Naive thymus-derived CD4-positive, alpha-beta T cell (primary cell): ENCODE measurements at places on chromosomes 7 and 10. TPM values are rescaled to one million over a fixed set of nuclear protein-coding genes. Genes with fewer than 3 reads are reported as not detected.
A peak's percentile ranks its signal among the peaks of the same experiment; 100 is the strongest.

The IRF5 gene
- total RNA-seq: 7.6 and 9.0 TPM in 2 replicates

- no peak overlapping the region for H3K4me3 ChIP-seq
- no peaks in the 10 kb centered on the region for H3K36me3 ChIP-seq
- H3K27ac ChIP-seq: no peak overlapping the region
- no peak for DNase-seq
- H3K4me1 ChIP-seq: no peaks in the 10 kb centered on the region
These were observed 106.9 kb downstream of the FAM107B start for GRCh38 chr10:14667781-14668180.

- no peak for DNase-seq
- no peaks in the 10 kb centered on the region for H3K4me1 ChIP-seq
- H3K27me3 ChIP-seq: no peaks in the 10 kb centered on the region
- H3K27ac ChIP-seq: no peak overlapping the region
These were observed 30.4 kb downstream of the PDLIM1 start for GRCh38 chr10:95260397-95260881.

GRCh38 chr7:39583539-39583938, 17.3 kb downstream of the YAE1 start:
- H3K27me3 ChIP-seq: no peaks in the 10 kb centered on the region
- no peak overlapping the region for H3K27ac ChIP-seq
- no peaks in the 10 kb centered on the region for H3K4me1 ChIP-seq
- no peaks in the 10 kb centered on the region for H3K36me3 ChIP-seq
- no peak overlapping the region for H3K4me3 ChIP-seq

The SFTPA1 gene
- total RNA-seq: not detected

The AGFG2 gene
- 42.4 TPM in 2 replicates for total RNA-seq

The SRRM3 gene
- total RNA-seq: not detected

The SMURF1 gene
- total RNA-seq: 20.4 TPM

GRCh38 chr7:127873715-127874636, 157.3 kb downstream of the LRRC4 start:
- no peak overlapping the region for H3K4me3 ChIP-seq
- no peaks in the 10 kb centered on the region for H3K36me3 ChIP-seq
- H3K27ac ChIP-seq: no peak overlapping the region
- no peaks in the 10 kb centered on the region for H3K4me1 ChIP-seq
- no peaks in the 10 kb centered on the region for H3K27me3 ChIP-seq

DNA sequence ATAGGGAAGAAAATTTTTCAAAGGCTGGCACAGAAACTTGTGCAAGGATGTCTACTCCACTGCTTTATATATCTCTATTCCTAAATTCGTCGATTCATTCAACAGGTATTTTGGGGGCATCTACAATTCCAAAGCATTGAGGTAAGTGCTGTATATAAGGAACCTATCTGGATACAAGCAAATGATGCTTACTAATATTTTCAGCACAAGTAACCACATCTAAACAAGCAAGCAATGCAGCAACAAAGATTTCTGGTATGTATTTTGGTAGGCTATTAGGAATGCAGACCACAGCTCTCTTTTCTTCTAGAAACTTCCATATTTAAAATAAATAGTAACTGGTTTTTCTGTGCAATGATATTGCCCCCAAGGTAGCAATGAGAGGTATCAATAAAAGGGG, 183.9 kb downstream of the SGMS1 start:
- no peak overlapping the region for H3K4me3 ChIP-seq
- no peak overlapping the region for H3K27ac ChIP-seq

DNA sequence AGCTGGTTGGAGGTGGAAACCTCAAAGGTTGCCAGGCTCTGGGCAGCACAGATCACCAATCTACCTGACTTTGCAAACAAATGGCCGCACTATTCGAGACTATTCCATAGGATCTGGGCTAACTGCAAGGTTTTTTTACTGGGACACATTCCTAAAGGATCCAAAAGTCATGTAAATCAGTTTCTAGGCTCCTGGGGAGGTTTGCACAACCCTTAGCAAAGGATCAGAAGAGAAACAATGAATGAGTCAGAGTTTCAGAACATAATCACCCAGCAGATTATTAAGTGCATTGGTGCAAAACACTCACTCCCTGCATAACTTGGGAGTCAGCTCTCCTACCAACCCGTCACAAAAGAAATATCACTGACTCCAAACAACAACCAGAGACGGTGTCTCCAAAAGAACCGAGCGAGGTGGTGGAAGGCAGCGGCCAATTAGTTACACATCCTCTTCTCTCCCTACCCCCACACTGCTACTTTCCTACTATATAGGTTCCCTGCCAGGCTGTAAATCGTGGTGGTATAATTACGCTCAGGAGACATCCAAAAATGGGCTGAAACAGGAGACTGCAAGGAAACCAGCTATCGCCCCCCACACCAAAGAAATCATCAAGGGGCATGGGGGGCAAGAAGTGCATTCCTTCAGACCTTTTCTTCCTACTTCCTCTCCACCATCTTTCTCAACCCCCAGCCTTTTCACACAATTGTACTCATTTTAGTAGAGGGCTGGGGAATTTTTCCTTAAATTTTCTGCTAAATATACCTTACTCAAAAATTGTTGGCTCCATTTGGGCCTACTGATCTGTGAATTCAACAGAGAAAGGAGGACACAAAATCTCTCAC, 3.2 kb downstream of the UBE2H start:
- H3K4me3 ChIP-seq: peak overlapping the region; percentile 80
- no peaks in the 10 kb centered on the region for H3K36me3 ChIP-seq
- H3K27me3 ChIP-seq: no peaks in the 10 kb centered on the region

- no peak overlapping the region for H3K27ac ChIP-seq
- no peak overlapping the region for H3K4me3 ChIP-seq
- no peaks in the 10 kb centered on the region for H3K36me3 ChIP-seq
- H3K4me1 ChIP-seq: no peaks in the 10 kb centered on the region
- DNase-seq: no peak
- no peaks in the 10 kb centered on the region for H3K27me3 ChIP-seq
These were observed 56.2 kb upstream of the SEPHS1 start for GRCh38 chr10:13404305-13404759.

The NANOS1 gene
- total RNA-seq: 0.45 TPM

The MYO3A gene
- total RNA-seq: not detected

DNA sequence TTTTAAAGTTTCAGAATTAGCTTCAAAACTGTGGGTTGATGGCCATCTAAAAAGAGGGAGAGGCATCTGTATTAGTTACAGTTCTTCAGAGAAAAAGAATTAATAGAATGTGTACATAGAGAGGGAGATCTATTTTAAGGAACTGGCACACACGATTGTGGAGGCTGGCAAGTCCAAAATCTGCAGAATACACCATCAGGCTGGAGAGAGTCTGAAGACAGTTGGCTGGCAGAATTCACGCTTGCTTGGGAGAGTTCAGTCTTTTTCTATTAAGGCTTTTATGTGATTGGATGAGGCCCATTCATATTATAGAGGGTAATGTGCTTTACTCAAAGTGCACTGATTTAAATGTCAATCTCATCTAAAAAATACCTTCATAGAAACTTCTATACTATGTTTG, 135.1 kb upstream of the SORCS1 start:
- no peaks in the 10 kb centered on the region for H3K4me1 ChIP-seq
- DNase-seq: no peak

- no peaks in the 10 kb centered on the region for H3K4me1 ChIP-seq
- H3K36me3 ChIP-seq: no peaks in the 10 kb centered on the region
- no peak overlapping the region for H3K27ac ChIP-seq
- H3K4me3 ChIP-seq: no peak overlapping the region
These were observed 54.8 kb downstream of the MCU start for GRCh38 chr10:72746426-72747363.

- H3K4me1 ChIP-seq: no peaks in the 10 kb centered on the region
- H3K4me3 ChIP-seq: no peak overlapping the region
- no peak overlapping the region for H3K27ac ChIP-seq
- H3K36me3 ChIP-seq: no peaks in the 10 kb centered on the region
- H3K27me3 ChIP-seq: no peaks in the 10 kb centered on the region
- DNase-seq: no peak
These were observed 9.3 kb downstream of the DIP2C start for GRCh38 chr10:680146-680545.

GRCh38 chr10:11299125-11299524, 281.5 kb downstream of the CELF2 start:
- peaks cover 95% of the 10 kb centered on the region for H3K36me3 ChIP-seq
- no peak overlapping the region for H3K27ac ChIP-seq

- no peaks in the 10 kb centered on the region for H3K27me3 ChIP-seq
- no peak for DNase-seq
- H3K36me3 ChIP-seq: no peaks in the 10 kb centered on the region
- H3K4me1 ChIP-seq: no peaks in the 10 kb centered on the region
- H3K27ac ChIP-seq: no peak overlapping the region
- H3K4me3 ChIP-seq: no peak overlapping the region
These were observed 290.3 kb downstream of the CDK14 start for GRCh38 chr7:90886416-90886815.

DNA sequence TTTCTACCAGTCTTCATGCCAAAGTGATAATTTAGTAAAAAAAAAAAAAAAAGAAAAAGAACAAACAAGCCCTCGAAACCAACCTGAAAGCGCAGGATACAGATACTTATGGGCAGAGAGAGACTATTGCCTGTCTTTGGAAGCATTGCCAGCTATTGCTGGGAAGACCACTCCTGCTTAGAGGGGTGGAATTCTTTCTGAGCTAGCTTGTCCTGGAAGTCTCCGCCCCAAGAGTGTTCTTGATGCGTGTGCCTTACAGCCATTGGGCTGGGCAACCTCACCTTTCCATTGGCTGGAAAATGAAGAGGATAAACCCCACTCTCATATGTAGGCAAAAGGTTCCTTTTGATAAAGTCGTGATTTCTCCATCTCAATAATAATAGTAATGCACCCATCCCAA, 19.9 kb upstream of the INSYN2A start:
- no peak overlapping the region for H3K27ac ChIP-seq
- H3K4me1 ChIP-seq: no peaks in the 10 kb centered on the region
- H3K4me3 ChIP-seq: no peak overlapping the region
- no peaks in the 10 kb centered on the region for H3K36me3 ChIP-seq
- DNase-seq: no peak

DNA sequence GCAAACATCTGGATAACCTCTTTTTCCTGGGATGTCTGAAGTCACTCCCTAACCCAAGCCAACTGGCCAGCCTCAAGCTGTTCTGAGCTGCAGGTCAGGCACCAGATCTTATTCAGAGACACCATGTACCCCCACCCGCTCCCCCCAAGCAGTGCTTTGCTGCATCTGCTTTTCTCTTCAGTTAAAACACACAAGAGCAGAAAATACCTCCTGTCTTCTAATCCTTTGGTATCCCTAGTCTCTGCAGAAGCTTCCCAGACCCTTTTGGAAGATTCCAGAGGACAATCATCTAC, 3.0 kb downstream of the ZNF488 start:
- H3K27me3 ChIP-seq: no peaks in the 10 kb centered on the region
- no peak overlapping the region for H3K4me3 ChIP-seq
- H3K4me1 ChIP-seq: peaks cover 3% of the 10 kb centered on the region
- H3K36me3 ChIP-seq: no peaks in the 10 kb centered on the region
- H3K27ac ChIP-seq: no peak overlapping the region

DNA sequence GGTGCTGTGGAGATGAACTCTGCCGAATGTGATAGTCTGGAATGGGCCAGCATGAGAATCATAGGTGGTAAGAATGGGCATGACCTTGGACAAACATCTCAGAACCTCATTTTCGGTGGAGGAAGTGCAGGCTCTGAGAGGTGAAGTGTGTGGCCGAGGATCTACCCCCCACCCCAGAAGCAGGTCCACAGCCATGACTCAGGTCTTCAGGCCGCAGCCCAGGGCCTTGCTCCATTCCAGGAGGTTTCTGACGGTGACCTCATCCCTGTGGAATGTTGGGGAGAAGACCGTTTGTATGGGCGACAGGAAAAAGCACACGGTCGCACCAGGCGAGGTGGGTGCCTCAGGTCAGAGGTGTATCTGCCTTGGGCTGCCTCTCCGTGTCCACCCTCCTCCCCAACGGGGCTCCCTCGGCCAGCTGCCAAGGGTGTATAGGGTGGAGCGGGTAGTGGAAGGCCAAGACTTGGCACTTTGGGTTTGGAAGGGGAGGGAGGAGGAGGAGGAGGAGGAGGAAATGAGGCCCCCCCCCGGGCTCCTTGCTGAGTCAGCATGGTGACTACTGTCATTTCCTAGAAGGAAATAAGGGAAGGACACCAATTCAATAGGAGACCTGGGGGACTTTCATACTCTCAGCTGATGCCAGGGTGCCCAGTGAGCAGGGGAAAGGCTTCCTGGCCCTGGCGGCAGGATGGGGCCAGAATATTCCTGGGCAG, 168.0 kb upstream of the RHEB start:
- H3K27me3 ChIP-seq: no peaks in the 10 kb centered on the region
- no peaks in the 10 kb centered on the region for H3K4me1 ChIP-seq
- no peak overlapping the region for H3K4me3 ChIP-seq
- no peak overlapping the region for H3K27ac ChIP-seq

DNA sequence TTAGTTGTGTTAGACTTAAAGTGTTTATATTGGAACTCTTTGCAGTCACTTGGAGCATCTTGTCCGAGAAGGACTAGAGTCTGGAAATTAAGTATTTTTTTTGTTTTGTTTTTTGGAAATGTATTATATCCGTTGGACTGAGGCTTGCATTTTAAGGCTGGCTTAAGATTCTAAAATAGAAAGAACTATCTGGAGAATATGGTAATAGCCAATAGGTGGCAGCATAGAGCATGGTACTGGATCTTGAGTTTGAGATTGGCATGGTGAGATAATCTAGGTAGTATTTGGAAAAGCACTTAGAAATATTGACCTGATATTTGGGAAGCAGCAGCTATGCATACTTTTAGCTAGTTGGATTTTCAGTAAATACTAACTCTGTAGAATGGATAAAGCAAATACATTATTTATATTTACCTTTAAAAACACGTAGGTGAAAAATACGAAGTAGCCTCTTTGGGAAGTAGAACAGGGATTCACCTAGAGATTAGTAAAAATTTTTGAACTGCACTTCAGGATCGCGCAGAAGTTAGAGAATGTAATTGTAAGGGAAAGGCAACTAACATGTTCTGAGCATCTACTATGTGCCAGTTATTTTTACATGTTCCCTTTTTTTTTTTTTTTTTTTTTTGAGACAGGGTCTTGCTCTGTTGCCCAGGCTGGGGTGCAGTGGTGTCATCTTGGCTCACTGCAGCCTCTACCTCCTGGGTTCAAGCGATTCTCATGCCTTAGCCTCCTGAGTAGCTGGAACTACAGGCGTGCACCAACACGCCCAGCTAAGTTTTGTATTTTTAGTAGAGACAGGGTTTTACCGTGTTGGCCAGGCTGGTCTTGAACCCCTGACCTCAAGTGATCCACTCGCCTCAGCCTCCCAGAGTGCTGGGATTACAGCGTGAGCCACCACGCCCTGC, 78.6 kb downstream of the LCOR start:
- no peaks in the 10 kb centered on the region for H3K36me3 ChIP-seq
- DNase-seq: no peak
- no peaks in the 10 kb centered on the region for H3K27me3 ChIP-seq

The SDK1 gene
- 0.49 TPM for total RNA-seq

GRCh38 chr7:151623766-151624165, 104.1 kb upstream of the RHEB start:
- H3K27me3 ChIP-seq: no peaks in the 10 kb centered on the region
- H3K27ac ChIP-seq: no peak overlapping the region

- H3K36me3 ChIP-seq: no peaks in the 10 kb centered on the region
- no peaks in the 10 kb centered on the region for H3K27me3 ChIP-seq
- no peak for DNase-seq
- H3K27ac ChIP-seq: no peak overlapping the region
- peaks cover 5% of the 10 kb centered on the region for H3K4me1 ChIP-seq
- no peak overlapping the region for H3K4me3 ChIP-seq
These were observed 242.6 kb downstream of the DNAJB6 start for GRCh38 chr7:157579425-157579824.

The ASNS gene
- total RNA-seq: 31.8 TPM
